ENCODE measurements at places on chromosomes 2 and 18.

- DNase-seq, result no peak
Observed at GRCh38 chr2:77104554-77104953, 417.6 kb downstream of the LRRTM4 start.

DNA sequence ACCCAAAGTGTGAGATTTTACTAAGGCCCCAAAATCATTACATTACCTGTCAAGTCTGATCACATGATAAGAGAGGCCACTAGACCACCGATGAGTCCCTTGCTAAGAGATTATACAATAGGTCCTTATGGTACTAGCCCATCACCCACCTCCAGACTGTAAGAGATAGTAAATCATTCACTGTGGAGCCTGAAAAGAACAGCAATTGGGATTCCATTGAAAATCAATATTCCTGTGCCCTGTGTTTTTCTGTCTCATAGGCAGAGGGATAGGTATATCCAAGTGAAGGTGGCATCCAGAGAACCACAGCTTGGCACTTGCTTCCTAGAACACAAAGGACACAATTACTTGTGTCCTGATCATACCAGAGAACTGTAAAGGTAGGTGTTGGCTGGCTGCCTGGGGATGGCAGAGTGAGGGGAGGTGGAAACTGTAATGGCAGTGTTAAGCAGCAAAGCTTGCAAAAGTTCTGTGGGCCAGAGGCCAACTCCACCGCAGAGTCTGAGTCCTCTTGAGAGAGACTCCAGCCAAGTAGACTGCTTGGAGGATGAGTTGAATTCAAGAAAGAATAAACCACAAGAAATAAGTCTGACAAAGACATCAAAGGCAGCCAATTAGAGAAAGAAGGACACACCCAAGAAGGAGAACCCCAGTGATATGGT is 102.0 kb upstream of the PIEZO2 start:
- DNase-seq, result no peak

GRCh38 chr2:160970052-160970965 is 189.9 kb upstream of the TANK start:
- DNase-seq, result peak; percentile 90

GRCh38 chr18:70559446-70559845 is 270.6 kb downstream of the SOCS6 start:
- DNase-seq, result no peak

DNA sequence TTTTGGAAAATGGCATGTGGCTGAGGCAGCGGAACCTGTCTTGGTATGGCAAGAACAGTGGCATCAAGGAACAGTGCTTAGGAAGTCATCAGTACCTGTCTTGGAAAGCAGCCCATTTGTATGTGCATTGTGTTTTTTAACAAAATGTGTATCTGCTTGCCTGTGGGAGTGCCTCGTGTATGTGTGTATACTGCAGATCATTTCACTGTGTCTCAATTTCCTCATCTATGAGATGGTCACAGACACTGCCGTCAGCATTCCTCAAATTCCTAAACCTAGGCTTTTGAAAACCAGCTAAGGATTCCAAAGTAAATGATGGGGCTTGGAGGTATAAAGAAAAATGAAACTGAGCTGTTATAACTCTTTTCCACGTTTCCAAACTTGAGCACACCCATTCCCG is 441.3 kb downstream of the RND3 start:
- no peak for DNase-seq

GRCh38 chr2:107374249-107374648 is 452.4 kb upstream of the RGPD4 start:
- no peak for DNase-seq
